ENCODE measurements at places on chromosomes 3 and 15.
A peak's percentile ranks its signal among the peaks of the same experiment; 100 is the strongest.

DNA sequence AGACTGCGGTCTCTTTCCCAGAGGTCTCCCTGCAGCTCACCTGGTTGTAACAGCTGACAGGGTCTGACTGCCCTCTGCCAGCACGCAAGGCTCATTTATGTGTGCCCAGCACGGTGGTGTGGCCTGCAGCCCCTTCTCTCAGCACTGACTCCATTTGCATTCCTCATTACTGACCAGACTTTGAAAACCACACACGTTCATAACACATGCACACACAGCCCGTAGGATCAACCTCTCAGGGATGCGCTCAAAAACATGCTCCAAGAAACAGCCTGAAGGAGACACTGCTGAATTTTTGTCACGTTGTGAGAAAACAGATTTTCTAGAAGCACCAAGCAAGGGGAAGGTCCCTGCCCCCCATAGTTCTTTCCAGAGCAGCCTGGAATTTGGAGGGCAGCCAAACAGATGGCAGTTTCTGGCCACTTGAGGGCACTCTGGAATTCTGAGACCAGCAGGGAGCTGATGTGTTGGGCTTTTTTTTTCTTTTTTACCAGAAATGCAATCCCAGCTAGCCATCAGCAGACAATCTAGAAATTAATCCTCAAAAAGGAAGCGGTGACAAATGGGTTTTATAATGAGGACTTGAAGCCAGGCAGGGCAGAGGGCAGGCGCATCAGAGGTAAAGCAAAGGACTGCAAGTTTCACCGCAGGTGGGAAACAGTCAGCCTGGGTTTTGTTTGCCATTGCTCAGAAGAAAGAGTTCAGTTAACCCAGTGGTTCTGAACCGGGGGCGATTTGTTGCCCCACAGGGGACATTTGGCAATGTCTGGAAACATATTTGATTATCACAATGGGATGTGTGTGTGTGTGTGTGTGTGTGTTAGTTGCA lies 170.5 kb upstream of the PROK2 start:
- peak; percentile 80 for DNase-seq

DNA sequence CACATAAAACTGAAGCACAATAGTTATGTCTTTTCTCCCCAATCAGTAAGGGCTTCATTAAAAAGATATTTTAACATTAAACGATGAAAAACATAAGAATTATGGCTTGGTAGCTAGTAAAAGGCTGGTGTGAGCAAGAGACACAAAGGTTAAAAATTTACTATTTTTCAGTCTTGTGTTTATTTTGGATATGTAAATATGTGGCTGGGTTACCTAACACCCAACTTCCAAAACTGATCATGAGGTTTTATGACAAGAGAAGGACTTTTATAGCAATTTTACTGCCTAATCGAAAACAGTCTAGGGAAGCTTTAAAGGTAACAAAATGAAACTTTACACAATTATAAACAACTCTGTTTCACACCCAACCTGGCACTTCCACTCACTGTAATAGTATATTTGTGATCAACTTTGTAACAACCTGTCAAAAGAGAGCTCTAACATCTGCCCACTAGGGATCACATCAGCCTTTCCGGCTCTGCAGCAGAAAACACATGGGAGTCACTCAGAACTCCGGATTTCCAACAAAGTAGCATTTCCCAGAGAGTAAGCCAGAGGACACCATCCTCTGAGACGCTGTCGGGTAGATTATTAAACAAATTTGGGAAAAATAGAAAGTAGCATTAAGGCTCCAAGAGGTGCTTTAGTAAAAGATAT lies 123.4 kb upstream of the C2CD4B start:
- no peak for DNase-seq

DNA sequence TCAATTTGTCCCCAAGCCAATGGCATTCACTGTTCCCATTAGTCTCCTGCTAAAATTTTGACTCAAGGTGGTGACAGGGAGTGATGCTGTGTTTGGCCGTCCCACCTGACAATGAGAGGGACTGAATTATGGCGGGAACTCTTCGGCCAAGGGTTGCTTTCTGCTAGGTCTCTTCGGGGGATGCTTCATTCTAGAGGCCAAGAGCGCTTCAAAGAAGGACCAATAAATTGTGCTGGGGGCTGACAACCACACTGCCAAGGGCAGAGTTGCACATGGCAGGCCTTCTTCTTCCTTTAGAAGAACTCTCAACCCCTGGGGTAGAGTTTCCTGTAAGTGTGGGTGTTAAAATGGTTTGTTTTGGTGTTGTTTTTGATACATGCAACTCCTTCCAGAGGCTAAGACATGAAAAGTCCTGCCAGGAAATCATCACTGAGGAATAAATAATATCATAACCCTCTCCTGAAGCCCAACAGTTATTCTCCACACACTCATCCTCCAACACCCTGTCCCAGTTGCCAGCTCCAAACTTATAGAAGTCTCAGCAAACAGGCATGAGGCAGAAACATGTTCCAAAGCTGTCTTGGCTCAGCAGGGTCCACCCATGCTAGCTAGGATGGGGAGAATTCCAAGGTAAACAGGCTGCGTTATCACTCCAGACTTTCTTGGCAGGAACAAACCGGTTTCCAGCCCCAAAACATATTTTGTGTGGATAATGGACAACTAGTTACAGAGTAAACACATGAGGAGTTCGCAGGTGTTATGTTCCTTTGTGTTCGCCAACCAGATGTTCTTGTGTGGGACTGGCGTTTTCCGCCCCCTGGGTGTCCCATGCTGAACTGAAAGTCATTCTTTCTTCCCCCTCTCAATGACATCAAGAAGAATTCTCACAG lies 396.7 kb upstream of the RGMA start:
- no peak for DNase-seq

DNA sequence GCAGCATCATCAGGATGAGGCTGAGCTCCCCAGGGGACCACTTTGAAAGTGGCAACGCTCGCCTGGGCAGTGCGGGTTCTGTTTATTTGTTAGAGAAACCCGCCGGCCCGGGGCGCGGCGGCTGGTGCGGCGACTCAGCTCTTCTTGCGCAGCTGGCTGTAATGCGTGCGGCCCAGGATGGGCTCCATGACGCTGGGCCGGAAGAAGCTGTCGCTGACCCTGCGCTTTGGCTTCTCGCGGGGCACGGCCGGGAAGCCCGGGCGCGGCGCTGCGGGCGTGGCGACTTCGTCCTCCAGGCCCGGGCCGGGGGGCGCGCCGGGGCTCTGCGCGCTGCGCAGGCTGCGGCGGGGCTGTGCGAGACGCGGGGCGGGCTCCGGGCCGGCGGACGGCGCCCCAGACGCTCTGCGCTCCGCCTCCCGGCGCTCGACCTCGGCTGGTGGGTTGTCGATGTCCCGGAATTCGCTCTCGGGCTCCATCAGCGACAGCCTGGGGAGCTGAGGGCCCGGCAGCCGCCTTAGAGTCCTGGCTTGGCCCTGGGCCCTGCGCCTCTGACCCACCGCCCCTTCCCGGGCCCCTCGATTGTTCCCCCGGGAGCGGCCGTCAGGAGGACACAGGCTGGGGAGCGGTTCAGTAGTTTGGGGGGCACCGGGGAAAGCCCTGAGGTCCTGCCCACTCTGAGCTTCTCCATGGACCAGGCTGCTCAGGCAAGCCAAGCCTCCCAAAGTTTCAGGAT lies 10.3 kb upstream of the KIF7 start:
- peak; percentile 81 for DNase-seq

DNA sequence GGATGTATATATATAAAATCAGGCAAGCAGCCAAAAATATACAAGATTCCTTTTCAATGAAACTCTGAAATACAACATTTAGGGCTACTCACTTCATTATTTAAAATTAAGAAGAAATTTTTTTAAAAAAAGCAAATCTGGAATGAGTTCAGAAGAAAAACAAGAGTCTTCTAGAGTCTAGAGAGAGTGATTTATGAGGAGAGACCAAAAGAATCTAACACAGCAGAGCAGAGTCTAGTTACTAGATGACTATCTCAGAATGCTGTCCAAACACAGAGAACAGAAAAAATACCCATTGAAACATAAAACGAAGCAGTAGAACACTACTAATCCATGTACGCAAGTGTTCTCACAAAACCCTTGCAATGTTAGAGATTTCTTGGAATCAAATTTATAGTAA lies 275.2 kb upstream of the CBLB start:
- no peak for DNase-seq

- no peak for DNase-seq
Measured at GRCh38 chr3:48564022-48564421, 441 bp upstream of the UCN2 start.

Data from coronary artery (tissue), 2 donors.